ENCODE measurements at places on chromosomes 3 and 15. TPM values are rescaled to one million over a fixed set of nuclear protein-coding genes. Genes with fewer than 3 reads are reported as not detected.

AMIGO3 gene
- 2.0 TPM for total RNA-seq

CLDN1 gene
- total RNA-seq: 0.37 TPM

GOLGA6L9 gene
- total RNA-seq: 0.67 TPM

LMAN1L gene
- total RNA-seq: not detected

XYLB gene
- total RNA-seq: 11.0 TPM

All from HT1080 (cell line).